ENCODE measurements at places on chromosomes 13 and 19.

- no peak for DNase-seq
Measured at GRCh38 chr13:53198017-53198416, 169.4 kb downstream of the OLFM4 start.

DNA sequence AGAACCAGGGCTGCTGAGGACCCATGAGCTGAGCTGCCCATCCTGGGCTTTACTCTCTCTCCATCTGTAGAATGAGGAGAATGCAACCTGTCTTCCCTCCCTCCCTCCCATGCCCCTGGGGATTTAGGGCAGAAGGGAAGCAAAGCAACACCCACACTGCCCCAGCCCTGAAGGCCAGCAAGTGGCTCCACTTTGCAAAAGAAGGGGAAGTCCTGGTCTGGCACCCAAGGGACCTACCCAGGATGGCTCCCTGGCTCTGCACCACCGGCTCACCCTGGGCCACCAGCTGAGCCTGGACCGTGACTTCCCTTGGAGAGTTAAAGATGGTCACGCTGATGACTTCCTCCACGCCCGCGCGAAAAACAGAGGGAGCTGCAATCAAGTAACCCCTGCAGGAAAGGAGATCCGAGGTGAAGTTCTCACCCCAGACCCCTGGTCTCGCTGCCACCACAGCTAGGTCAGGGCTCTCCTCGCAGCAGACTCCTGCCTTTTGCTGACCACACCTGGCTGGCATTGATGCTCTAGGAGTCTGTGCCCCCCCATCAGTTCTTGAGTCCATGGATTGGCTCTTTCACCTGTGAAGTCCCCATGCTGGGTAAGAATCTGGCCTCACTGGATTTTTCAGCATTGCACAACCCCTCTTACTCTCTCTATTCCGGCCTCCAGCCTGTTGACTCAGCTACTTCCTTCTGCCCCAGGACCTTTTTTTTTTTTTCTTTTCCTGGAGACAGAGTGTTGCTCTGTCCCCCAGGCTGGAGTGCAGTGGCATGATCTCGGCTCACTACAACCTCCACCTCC, 4.6 kb downstream of the CPAMD8 start:
- DNase-seq = no peak

- DNase-seq = no peak
Measured at GRCh38 chr13:20519875-20520274, 5.8 kb downstream of the CRYL1 start.

GRCh38 chr13:45678282-45678681, 23.8 kb upstream of the CBY2 start:
- no peak for DNase-seq

- no peak for DNase-seq
Measured at GRCh38 chr19:11102944-11103343, 13.7 kb downstream of the LDLR start.

GRCh38 chr13:106230450-106230849, 305.0 kb downstream of the EFNB2 start:
- DNase-seq = no peak

GRCh38 chr13:66977161-66977560, 253.0 kb downstream of the PCDH9 start:
- no peak for DNase-seq

GRCh38 chr19:52198678-52199077, 8.8 kb downstream of the PPP2R1A start:
- no peak for DNase-seq

DNA sequence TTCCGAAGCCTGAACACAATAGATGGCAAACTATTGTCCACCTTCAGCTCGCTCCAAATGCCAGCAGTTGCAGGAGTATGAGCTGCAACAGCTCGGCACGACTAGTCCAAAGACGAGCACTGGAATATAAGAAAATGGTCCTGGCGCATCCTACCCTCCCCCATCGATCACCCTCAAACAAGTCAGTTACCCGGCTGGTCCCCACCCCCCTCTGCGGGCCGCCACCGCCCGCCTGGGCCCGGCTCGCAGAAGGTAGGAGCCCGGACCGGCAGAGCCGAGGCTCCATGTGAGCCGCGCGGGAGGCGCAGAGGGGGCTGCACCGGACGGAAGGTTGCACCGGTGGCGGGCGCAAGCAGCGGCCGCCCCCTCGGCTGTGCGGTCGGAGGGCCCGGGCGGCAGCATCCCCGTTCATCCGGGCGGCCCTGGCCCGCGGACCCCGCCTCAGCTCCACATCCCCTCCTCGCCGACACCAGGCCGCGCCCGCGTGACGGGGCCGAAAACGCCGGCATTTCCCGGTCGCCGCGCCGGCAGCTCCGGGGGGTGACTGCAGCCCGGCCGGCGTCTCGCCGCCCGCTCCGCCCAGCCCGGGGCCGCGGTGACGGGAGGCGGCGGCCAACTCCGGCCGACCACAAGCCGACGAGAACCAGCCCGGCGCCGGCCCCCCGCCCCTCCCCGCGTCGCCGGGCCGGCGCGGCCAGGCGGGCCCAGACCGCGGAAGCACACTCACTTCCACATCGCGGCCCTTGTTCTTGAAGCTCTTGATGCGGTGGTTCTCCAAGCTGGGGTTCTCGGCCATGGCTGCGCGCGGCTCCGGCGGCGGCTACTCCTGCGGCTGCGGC, 552 bp downstream of the KPNA3 start:
- peak; percentile 64 for DNase-seq

DNA sequence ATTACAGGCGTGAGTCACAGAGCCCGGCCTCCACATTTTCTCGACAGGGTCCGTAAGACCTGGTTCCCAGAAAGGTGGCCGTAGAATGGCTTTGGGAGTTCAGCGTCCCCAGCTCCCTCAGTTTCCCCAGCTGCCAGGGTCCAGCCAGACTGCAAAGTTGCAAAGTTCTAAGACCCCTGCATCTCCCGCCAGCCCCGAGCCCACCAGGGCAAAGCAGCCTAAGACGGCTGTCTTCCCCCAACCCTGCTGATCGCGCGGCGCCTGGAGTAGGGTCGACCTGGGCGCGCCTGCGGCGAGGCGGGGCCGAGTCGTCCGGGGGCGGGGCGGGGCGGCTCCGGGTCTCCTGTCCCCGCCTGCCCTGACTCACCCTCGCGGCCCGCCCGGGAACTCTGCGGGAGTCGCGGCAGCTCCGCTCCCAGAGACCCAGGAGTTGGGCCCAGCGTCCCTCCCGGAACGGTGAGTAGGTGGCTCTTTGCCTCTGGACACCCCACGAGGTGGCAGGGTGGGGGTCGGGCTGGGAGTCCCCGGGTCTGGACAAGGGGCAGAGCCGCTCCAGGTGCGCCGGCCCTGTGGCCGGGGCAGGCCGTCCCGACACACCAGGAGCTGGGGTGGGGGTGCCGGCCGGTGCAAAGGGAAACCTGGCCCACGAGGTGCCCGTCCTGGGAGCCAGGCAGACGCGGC, at the start of gene LRRC8E:
Gene LRRC8E, plus strand, starts transcription at position 366 of the 681 bp plus-strand sequence. CDS start 7,094 bp downstream, outside the sequence.
- peak; percentile 45 for DNase-seq

DNA sequence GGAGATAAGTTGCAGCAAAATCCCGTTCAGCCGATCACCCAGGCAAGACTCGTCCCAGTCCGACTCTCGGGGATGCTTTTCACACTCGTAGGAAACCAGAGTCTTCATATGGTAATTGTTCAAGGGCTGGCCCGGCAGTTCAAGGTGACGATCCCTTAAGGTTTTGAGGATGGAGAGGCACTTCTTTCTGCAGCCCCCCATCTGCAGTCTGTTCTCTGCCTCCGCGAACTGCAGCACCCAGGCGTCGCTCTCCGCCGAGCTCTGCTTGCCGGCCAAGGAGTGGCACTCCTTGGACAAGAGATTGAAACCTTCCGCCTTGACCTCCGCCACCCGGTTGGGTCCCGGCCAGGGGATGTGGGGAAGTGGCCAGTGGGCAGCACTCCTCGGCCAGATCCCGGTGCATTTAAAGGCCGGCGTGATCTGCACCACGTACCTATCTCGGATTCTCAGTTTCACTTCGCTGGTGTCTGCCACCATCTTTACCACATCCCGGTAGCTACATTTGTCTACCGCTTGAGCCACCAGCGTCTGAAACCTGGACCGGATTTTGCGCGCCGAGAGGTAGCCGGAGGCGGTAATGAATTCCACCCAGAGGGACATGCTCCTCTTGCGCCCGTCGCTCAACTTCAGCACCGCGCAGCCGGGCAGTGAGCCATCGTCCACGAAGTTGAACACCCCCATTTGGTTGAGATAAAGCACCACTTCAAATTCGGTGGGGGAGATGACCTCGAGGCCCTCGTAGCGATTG, 1.1 kb downstream of the MAB21L1 start:
- no peak for DNase-seq

GRCh38 chr19:10079031-10079453, 7.1 kb upstream of the SHFL start:
- no peak for DNase-seq

- DNase-seq = no peak
Measured at GRCh38 chr13:40508767-40509342, 157.6 kb downstream of the FOXO1 start.

DNA sequence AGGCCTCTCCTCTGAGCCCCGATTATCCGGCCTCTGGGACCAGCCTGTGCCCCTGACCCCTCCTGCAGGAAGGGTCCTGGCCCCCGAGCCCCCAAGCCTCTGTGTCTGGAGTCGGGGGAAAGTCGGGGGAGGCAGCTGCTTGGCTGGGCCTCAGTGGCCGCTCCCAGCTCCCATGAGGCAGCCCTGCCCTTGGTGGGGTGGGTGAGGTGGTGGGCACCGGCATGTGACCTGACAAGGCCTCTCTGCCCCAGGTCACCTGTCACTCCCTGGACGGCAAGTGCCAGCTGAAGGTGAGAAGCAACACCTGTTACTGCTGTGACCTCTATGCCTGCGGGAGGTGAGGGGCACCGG, 41.5 kb downstream of the TMEM255B start:
- no peak for DNase-seq

GRCh38 chr13:37295071-37295470, 189.6 kb upstream of the CSNK1A1L start:
- no peak for DNase-seq

GRCh38 chr19:7916103-7916954, 1.7 kb downstream of the TGFBR3L start:
- DNase-seq = peak; percentile 60

GRCh38 chr13:95298169-95298965, 2.9 kb downstream of the ABCC4 start:
- DNase-seq = no peak

- no peak for DNase-seq
Measured at GRCh38 chr13:79289571-79289970, 116.5 kb downstream of the RBM26 start.

DNA sequence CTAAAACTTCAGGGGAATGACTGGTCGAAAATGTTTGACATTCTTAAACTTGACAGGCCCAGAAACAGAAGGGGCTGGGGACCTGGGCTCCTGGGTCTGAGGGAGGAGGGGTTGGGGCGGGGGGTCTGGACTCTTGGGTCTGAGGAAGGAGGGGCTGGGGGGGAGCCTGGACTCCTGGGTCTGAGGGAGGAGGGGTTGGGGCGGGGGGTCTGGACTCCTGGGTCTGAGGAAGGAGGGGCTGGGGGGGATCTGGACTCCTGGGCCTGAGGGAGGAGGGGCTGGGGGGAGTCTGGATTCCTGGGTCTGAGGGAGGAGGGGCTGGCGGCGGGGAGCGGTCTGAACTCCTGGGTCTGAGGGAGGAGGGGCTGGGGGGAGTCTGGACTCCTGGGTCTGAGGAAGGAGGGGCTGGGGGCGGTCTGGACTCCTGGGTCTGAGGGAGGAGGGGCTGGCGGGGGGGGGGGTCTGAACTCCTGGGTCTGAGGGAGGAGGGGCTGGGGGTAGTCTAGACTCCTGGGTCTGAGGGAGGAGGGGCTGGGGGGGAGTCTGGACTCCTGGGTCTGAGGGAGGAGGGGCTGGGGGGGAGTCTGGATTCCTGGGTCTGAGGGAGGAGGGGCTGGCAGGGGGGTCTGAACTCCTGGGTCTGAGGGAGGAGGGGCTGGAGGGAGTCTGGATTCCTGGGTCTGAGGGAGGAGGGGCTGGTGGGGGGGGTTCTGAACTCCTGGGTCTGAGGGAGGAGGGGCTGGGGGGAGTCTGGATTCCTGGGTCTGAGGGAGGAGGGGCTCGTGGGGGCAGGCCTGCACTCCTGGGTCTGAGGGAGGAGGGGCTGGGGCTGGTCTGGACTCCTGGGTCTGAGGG, 5.5 kb upstream of the KLK6 start:
- DNase-seq = no peak

- no peak for DNase-seq
Measured at GRCh38 chr19:54345938-54346386, 7.0 kb upstream of the LILRA4 start.

GRCh38 chr19:12995596-12996405, 526 bp downstream of the NFIX start:
- DNase-seq = no peak

GRCh38 chr13:28640861-28641599, 17.9 kb upstream of the POMP start:
- no peak for DNase-seq

DNA sequence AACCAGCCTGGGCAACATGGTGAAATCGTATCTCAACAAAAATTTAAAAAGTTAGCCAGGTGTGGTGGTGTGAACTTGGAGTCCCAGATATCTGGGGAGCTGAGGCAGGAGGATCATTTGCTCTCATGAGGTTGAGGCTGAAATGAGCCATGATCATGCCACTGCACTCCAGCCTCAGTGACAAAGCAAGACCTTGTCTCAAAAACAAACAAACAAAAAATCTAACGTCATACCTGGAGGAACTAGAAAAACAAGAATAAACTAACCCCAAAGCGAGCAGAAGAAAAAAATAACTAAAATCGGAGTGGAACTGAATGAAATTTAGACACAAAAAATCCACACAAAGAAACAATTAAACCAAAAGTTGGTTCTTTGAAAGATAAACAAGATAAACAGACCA, 1885.1 kb downstream of the OLFM4 start:
- DNase-seq = no peak

GRCh38 chr19:7973883-7974282, 30.4 kb upstream of the TIMM44 start:
- DNase-seq = no peak

GRCh38 chr13:49246850-49247642, 679 bp upstream of the CDADC1 start:
- DNase-seq = no peak

DNA sequence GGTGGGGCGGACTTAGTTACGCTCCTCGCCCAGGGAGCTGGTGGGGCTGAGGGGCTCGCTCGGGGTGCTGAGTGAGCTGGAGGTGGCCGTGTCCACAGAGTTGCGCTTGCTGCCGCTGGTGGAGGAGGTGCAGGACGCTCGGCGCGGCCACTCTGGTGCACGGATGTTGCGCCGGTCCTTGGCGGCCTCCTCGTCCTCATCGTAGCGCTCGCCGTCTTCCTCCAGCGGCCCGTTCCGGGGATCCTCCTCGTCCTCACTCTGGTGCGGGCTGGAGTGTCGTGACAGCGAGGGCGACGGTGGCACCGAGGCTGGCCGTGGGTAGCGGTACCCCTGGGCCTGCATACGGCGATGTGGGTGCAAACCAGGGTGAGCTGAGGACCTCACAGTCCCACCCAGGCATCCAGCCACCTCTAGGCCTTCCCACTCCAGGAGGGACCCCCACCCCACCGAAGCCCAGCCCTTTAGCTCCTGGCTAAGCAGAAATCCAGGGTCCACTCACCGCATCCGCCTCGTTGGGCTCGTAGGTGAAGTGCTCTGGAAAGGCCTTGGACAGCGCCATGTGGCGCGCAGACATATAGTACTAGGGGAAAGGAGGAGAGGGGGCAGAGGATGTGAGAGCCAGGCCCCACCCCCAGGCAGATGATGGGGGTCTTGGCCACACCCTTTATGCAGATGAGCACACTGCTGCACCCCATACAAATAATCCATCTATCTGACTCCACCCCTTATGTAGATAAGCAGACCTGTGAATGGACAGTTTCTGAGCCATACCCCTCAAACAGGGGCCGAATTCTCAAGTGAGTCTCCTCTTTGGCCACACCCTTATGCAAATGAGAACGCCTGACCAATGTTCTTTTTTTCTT, 4.4 kb downstream of the FTL start:
- DNase-seq = no peak

- DNase-seq = no peak
Measured at GRCh38 chr13:108044954-108045353, 170.4 kb downstream of the LIG4 start.

GRCh38 chr13:48533961-48534600, 1.2 kb upstream of the RCBTB2 start:
- DNase-seq = no peak

All from activated naive CD4-positive, alpha-beta T cell treated with Interleukin-2 at 50 U/mL for 16 hours (primary cell).